ENCODE measurements at places on chromosomes 3 and 15.

GRCh38 chr3:45343947-45344346 lies 44.4 kb upstream of the LARS2 start:
- no peak for DNase-seq

DNA sequence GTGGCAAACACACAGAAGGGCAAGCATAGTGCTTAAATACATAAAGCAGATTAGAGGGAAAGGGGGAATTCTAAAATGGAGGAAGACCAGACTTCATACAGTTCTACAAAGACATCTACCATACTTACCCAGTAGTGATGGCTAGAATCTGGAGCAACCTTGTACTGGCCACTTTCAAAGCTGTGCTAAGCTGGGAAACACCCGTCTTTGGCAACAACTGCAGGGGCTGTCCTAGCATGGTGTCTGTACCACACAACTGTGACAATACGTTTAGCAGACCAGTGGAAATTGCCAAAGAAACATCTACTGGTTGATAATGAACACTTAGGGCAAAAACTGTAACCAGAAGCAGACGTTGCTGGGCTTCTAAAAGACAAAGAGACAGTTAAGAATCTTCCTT lies 97.0 kb downstream of the FBXL22 start:
- DNase-seq = no peak

- DNase-seq = no peak
Observed at GRCh38 chr15:77772641-77773402, 140.1 kb upstream of the LINGO1 start.

DNA sequence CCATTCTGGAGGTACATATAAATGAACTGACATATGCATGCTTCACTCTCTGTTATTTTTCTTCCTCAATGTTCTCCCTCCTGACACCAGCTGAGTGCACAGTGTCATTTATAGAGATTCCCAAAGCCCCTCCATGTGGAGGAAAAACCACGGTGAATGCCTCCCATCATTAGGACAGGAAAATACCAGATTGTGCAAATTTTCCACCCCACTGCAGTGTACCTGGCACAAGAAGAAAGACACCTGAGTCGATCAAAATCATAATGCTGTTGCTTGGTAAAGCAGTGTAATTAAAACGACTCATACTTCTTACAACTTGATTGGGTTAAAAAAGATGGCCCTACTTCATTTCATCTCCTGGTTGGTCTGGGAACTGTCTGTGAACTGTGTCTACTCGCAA lies 290.6 kb downstream of the IL5RA start:
- no peak for DNase-seq

GRCh38 chr15:63331456-63331855 lies 50.2 kb downstream of the CA12 start:
- DNase-seq = no peak

DNA sequence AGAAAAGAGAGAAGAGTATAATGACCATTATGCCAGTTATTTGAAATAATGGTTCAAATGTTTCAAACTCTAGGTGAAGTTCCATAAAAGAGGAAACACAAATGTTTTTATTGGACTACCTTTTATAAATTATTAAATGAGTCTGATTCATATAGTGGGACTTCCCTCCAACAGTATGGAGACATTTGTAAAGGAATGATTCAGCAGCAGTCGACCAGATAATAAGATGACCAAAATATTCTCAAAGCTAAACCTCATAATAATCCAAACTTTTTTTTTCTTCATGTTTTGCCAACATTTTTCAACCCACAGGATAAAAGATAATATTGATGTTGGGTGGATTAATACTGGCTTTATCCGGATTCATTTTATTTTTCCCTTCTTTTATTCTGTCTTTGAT lies 18.8 kb downstream of the TIPARP start:
- DNase-seq = no peak

- no peak for DNase-seq
Observed at GRCh38 chr15:99707473-99708270, 25.6 kb downstream of the LYSMD4 start.

All from activated CD4-positive, CD25-positive, alpha-beta regulatory T cell treated with anti-CD3 and anti-CD28 coated beads, Interleukin-2, amount 50 U/mL, for 72 hours (primary cell).